ENCODE measurements at places on chromosomes 5 and 9.

DNA sequence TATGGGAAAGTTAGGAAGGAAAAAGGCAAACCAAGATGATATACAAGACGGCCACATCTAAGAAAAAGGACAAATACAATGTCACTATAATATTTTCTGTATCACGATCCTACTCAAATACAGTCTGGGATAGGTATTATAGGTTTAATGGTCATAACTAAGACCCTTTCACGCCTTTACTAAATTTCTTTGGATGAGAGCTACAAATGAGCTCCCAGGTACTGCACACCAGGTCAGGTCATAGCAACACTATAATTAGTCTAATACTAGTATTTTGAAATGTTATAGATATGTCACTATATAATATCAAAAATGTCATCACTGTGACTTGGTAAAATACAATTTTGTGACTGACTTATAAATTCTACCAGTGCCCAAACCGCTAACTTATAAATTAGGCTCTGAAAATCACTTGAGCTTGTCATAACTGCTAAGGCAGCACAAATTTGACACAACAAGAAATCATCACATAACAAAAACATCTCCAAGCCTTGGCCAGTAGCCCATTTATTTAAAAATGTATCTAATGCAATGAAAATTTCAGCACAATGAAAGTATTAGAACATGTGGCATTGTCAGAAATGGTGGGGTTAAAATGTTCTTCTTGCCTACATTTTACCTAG, 6.9 kb downstream of the SELENOP start:
- no peak for DNase-seq

DNA sequence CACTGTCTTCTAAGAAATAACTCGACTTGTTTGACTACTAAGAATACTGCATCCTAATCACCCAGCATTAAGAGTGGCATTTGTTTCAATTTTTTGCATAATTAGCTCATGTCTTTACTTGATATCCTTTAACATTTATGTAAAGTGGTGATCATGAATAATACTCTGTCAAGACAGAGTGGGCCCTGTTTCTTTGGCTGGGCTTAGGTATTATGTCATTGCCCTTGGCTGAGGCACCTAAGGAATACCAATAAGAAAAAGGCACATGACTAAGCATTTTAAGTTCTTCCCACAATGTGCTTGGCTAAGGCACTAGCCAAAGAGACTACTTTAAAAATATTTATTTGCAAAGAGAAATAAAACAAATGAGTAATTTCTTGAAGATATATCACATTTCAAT, 308.1 kb downstream of the CTNND2 start:
- DNase-seq: no peak

DNA sequence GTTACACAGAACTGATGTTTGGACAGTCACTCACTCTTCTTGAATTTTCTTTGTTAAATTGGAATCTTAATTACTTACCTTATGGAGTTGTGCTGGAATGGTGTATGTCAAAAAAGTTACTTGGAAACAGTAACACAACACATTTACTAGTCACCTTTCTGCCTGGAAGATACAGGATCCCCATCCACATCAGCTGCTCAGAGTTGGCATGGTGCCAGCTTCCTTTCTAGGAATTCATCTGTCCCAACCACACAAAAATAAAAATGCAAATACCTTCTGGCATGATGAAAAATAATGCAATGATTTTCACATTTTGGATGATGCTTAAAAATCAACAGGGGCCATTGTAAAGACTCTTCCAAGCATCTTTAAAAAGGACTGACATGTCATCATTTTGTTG, 341.5 kb downstream of the TMEM38B start:
- no peak for DNase-seq

- DNase-seq: no peak
Observed at GRCh38 chr9:122216138-122216797, 12.5 kb downstream of the LHX6 start.

DNA sequence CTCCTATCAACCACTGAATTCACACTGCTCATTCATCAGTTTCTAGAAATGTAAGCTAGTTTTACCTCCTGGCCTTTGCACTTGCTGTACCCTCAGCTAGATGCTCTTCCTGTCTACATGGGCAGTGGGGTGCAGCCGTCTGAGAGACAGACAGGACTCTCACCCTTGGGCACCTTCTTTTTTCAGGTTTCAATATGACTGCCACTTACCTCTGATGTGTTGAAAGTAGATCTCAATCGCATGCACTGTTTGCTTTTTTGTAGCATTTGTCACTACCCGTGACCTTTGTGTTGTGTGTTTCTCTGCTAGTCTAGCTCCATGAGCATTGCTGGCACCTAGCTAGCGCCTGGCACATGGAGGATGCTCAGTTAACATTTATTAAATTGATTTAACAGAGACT, 403.1 kb upstream of the TRPC7 start:
- DNase-seq: no peak

- DNase-seq: no peak
Observed at GRCh38 chr9:112868461-112868860, 22.2 kb downstream of the SLC46A2 start.

DNA sequence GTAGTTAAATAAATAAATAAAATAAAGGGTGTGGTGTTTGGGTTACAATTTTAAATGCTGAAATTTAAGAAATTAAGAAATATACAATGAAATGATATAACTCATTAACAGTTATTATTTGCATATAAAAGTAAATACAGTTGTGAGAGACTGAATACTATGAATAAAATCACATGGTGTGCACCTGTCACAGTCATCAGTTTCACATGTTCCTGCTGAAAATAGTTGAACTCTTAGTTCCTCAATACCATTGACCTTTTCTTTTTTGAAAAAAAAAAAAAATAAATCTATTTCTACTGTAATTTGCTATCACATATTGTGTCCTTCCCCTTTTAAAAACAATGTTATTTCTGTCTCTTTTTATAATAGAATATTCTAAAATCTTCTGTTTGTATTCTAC, 130.9 kb upstream of the CHD1 start:
- DNase-seq: no peak

All from NCI-H226 (cell line).